ENCODE measurements at places on chromosomes 1 and 21. TPM values are rescaled to one million over a fixed set of nuclear protein-coding genes. Genes with fewer than 3 reads are reported as not detected.

Gene EEIG2
- 6.1 TPM for polyA plus RNA-seq

Gene ZBTB8A
- polyA plus RNA-seq = 5.0 TPM

GRCh38 chr1:93992190-93992589 is 83.0 kb upstream of the GCLM start:
- DNase-seq = no peak

Gene SPRR3
- polyA plus RNA-seq = not detected

- DNase-seq = no peak
Measured at GRCh38 chr1:210764536-210764935, 369.4 kb downstream of the KCNH1 start.

Gene CASQ2
- not detected for polyA plus RNA-seq

GRCh38 chr1:230359992-230360668 is 66.0 kb downstream of the PGBD5 start:
- DNase-seq = peak; percentile 80

GRCh38 chr1:228836427-228836826 is 101.1 kb downstream of the RHOU start:
- no peak for DNase-seq
